GOT3 (cell line): ENCODE measurements at places on chromosomes 5 and 9.

- DNase-seq: no peak
Observed at GRCh38 chr9:28714188-28714587, 1140.9 kb upstream of the C9orf72 start.

- DNase-seq: no peak
Observed at GRCh38 chr9:93315118-93315517, 131.2 kb downstream of the WNK2 start.

DNA sequence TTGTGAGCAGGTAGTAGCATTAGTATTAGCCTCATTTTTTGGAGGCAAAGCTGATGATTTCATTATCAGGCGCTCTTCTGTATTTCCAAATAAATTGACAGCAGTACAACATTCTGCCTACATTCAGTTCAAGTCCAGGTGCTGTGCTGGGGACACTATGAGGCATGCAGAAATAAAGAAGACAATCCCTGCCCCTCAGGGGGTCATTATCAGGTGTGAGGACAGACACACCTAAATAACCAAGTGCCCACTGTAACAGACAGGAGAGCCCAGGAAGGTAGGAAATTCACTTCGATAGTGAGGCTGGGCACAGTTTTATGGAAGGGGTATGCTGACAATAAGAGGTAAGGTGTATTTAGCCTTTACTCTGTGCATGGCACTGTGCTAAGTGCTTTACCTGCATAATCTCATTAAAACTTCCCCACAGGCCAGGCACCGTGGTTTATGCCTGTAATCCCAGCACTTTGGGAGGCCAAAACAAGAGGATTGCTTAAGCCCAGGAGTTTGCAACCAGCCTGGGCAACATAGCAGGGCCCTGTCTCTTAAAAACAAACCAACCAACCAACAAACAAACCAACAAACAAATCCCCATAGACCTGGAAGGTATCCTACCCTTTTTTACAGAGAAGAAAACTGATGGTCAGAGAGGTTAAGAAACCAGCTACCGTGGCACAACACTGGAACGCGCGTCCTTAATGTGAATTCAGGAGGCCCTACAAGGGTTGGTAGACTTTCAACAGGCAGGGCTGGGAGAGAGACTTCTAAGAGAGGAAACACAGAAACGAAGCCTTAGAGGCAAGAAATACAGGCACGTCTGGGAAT lies 17.5 kb upstream of the GPX3 start:
- DNase-seq: no peak

- DNase-seq: no peak
Observed at GRCh38 chr5:14261235-14261634, 118.1 kb downstream of the TRIO start.

DNA sequence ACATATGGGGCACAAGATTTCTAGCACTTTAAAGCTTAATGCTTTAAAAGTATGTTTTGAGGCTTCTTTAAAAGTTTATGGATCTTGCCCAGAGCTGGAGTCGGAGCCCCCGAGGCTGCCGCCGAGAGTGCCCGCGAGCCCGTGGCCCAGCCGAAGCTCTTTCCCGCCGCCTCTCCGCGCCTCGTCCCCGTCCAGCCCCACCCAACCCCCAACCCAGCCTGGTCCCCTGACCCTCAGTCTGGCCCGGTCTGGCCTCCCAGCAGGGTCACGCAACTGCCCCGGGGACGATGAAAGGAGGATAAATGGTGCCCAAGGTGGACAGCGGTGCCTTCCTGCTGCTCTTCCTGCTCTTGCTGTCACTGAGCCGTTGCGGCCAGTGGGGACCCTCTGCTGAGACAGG lies 1.7 kb downstream of the TSSK1B start:
- DNase-seq: no peak

DNA sequence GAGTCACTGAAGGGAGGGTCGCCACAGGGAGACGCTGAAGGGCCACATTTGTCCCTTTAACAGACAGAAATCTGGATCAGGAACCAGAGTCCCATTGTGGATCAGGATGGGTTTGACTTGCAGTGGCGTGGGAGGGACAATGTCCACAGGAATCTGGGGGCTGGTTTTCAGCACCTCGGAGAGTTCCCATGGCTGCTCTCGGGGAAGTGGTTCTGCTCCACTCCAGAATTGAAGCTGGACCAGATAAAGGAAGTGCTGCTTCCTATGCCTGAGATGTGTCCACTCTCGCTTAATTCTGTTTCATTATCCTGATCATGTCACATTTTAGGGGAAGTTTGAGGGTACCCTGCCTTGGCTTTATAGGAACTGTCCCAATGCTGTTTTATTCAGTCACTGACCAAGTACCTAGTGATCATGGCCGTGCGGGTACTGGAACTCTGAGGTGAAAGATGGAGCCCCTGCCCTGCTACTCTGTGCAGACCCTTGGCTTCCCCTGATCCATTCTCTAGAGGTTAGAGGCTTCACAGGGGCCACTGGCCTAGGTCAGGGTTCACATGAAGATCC lies 28.7 kb downstream of the ENHO start:
- DNase-seq: no peak

GRCh38 chr5:138370537-138370936 lies 18.1 kb downstream of the KDM3B start:
- DNase-seq: no peak

DNA sequence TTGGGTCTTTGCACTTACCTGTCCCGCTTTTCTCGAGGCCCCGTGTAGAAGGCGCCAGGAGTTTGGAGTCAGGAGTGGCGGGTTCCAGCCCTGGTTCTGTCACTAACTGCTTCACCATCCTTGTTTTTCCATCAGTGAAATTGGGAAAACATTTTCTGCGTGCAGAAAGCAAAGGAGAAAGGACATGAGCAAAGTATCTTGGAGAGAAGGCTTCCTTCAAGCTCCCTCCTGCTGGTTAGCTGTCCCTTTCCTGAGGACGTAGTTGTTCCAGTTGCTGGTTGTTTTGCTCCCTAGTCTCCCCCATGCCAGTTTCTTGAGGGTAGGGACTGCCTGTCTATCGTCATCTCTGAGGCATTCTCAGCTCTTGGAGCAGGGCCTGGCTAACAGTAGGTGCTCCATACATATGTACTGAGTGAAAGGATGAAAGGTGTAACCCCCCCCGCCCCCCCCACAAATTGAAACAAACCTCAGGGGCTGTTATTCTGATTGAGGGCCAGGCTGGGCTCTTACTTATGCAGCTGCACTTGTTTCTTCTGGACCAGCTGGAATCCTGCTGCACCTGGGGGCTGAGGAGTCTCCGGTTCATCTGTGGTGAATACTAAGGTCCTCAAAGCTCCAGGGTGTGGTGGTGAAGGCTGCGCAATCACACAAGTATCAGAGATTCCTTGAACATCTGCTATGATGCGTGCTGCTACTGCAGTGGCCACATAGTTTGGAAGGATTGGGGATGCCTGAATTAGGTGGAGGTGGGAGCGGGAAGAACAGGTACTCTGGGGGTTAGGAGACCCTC lies 1.0 kb downstream of the SMIM3 start:
- no peak for DNase-seq

- DNase-seq: no peak
Observed at GRCh38 chr9:94176608-94177007, 82.5 kb upstream of the ZNF169 start.

DNA sequence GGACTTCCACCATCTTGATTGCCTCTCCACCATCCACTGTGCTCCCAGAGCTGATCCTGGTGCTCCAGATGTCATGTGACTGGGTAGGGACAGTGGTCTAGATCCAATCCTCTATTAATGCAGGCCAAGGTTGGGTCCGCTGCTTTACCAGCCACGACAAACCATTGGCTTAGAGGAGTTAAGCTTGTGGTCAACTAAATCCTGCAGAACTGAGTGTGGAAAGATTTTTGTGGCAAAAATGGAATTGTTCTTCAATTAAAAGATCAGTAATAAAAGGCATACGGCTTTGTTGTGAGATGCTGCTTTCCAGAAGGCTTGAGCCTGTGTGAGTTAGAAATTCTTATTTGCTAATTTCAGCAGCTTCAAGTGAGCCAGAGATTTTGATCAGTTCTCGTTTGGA lies 30.7 kb downstream of the SLC1A3 start:
- no peak for DNase-seq

DNA sequence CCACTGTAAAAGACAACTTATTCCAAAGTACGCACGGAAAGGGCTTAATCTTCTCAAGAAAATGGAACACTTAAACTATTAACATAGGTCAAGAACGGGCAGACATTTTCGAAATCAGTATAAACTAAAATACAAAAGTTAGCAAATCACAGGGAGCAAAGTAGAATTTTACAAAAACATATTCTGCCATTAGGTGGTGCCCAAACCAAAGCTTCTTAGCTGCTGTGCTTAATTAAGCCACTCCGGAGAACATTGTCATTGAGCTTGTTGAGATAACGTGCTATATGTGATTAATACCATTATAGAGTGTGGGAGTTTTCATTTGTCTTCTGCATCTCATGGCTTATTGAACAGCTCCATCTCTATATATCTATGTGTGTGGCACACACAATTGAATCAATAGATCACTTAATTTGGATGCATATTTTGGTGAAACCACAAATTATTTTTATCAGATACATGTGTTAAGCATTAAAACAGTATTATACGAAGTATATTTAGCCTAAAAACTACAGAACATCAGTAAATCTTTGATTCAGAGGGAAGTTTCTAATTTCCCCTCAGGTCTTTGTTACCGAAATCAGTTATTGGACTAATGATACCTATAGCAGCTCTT lies 23.4 kb downstream of the UBLCP1 start:
- no peak for DNase-seq

DNA sequence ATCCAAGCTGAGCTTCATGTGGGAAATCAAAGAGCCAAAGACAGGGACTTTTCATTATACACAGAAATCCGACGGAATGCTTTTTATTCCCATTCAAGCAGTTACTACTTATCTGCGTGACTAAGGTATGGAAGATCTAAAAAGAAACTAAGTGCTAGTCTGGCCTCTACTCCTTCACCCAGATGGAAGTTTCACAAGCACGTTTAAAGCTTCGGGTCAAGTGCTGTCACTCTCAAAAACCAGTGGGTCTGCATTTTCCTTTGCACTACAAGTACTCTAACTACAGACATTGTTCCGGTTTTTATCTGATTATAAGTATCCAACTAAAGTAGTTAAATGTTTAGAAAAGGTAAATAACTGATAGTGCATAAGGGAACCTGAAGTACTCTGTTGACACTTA lies 13.7 kb upstream of the MTAP start:
- DNase-seq: no peak
